Germinal center (tissue), 1 donor: ENCODE measurements at places on chromosomes 16 and 17.

DNA sequence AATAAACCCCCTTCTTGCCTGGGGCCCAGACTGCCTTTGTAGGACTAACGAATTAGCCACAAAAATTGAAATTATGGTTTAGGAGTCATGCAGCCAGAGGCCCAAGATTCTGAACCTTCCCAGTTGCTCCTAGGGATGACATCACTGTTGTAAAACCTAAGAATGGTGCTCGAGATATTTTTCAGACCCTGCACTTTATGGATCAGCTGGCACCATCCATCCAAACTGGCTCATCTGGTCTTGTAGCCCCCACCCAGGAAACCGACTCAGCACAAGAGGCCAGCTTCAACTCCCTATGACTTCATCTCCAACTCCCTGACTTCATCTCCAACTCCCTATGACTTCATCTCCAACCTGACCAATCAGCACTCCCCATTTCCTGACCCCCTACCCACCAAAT lies 10.9 kb upstream of the EVPL start:
- DNase-seq, result no peak

GRCh38 chr16:47774661-47775060 lies 313.5 kb downstream of the PHKB start:
- no peak for DNase-seq

- DNase-seq, result peak; percentile 1
These were observed 22.4 kb downstream of the NLRP1 start for GRCh38 chr17:5561736-5562571.

GRCh38 chr17:83107656-83108048 lies 28.2 kb downstream of the METRNL start:
- DNase-seq, result no peak

- no peak for DNase-seq
These were observed 5.4 kb downstream of the WBP2 start for GRCh38 chr17:75849724-75850123.
